ENCODE measurements at places on chromosomes 1 and 21.

- no peak for DNase-seq
Observed at GRCh38 chr1:165539908-165540307, 3.9 kb upstream of the LRRC52 start.

- DNase-seq = no peak
Observed at GRCh38 chr1:55531644-55532043, 316.5 kb upstream of the USP24 start.

GRCh38 chr1:237316352-237316751, 274.4 kb downstream of the RYR2 start:
- DNase-seq = no peak

DNA sequence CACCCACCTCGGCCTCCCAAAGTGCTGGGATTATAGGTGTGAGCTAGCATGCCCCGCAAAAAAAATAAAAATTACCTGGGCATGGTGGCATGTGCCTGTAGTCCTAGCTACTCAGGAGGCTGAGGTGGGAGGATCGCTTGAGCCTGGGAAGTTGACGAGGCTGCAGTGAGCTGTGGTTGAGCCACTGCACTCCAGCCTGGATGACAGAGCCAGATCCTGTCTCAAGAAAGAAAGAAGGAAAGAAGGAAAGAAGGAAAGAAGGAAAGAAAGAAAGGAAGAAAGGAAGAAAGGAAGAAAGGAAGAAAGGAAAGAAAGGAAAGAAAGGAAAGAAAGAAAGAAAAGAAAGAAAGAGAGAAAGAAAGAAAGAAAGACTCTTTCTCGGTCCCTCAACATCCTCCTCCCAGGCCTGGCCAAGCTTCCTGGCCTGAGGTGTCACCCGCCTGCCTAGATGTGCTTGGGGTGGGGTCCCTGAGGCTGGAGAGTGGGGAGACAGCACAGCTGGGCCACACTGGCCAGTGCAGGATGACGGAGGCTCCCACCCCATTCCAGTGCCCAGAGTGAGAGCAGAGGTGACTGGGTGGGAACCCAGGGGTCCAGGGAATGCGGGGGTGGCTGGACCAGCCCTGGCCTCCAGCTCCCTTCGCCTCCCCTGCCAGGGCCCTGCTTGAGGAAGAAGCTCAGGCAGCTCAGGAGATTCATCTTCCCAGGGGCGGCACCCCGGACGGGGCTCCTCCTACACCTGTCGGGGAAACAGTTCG, 10.2 kb upstream of the GNB1 start:
- no peak for DNase-seq

DNA sequence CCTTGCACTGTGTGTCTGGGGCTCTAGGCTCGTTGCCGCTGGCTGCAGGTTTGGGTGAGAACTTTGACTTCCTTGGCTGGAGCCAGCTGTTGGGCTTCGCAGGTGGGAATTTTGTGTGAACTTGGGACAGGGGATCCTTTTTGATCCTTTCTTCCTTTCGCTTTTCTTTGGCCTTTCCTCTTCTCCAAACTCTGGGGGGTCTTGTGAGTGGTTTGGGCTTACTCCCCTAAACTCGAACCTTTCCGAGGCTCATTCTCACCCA, 643 bp downstream of the COQ8A start:
- no peak for DNase-seq

- DNase-seq = no peak
Observed at GRCh38 chr21:33063907-33064622, 5.9 kb upstream of the OLIG1 start.

DNA sequence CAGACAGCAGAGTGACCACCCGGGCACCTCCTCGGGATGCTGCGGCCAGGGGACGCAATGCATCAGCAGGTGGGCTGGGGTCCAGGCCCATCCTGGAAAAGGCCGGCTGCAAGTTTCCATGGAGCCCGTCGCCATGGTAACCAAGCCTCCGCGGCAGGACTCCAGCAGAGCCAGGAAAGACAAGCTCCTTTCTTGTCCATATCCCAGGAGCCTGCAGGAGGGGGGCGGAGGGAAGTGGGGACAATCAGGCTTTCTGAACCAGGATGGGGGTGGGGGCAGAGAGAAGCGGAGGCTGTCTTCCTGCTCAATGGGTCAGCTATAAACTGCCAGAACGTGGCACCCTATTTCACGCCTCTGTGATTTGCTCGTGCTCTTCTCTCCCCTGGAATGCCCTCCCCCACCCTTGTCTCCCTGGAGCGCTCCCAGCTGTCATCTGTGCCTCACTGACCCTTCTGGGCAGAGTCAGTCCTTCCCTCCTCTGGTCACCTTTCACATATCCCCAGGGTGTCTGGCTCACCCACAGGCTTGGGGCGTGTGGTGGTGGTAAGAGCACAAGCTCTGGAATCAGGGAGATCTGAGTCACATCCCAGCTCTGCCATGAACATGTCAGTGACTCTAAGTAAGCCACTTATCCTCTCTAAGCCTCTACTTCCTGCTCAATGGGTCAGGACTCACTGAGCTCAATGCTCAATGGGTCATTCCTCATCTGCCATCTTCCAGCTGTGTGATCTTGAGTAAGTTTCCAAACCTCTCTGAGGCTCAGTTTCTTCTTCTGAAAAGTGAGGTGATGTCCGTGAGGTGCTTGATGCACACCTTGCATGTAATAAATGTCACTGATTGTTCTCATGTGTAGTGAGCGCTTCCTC, 58.9 kb upstream of the LAPTM5 start:
- DNase-seq = no peak

GRCh38 chr1:172005856-172006255, 164.6 kb downstream of the DNM3 start:
- DNase-seq = no peak

- no peak for DNase-seq
Observed at GRCh38 chr1:19427087-19427781, 58.1 kb downstream of the CAPZB start.

- DNase-seq = no peak
Observed at GRCh38 chr1:34013958-34014737, 150.3 kb downstream of the HMGB4 start.

GRCh38 chr1:155242805-155243358, 12.4 kb downstream of the ENTREP3 start:
- DNase-seq = no peak

DNA sequence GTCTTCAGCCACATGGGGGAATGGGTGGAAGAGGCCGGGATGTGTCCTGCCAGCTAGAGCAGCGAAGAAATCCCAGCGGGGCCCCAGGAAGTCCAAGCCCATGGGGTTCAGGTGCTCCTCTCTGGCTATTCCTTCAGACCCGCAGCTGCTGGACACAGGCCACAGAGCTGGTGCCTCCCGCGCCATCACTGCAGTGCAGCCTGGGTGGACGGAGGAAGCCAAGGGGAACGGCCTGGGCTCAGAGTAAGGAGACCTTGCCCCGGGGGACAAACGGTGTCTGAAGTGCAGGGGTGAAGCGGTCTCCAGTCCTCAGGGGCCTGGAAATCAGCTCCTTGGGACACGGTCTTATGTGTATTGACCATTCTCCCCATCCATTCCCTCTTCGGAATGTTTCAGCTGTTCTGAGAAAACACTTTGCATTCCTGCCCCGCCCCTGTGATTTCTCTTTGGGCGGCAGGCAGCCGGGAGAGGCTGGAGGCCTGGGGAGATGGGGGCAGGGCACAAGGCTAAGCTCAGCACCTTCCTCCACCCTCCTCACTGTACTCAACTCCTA, 18.4 kb downstream of the MTHFR start:
- DNase-seq = no peak

- DNase-seq = no peak
Observed at GRCh38 chr1:46128344-46128743, 4.1 kb downstream of the PIK3R3 start.

- DNase-seq = no peak
Observed at GRCh38 chr1:155946633-155947219, 5.3 kb downstream of the RXFP4 start.

DNA sequence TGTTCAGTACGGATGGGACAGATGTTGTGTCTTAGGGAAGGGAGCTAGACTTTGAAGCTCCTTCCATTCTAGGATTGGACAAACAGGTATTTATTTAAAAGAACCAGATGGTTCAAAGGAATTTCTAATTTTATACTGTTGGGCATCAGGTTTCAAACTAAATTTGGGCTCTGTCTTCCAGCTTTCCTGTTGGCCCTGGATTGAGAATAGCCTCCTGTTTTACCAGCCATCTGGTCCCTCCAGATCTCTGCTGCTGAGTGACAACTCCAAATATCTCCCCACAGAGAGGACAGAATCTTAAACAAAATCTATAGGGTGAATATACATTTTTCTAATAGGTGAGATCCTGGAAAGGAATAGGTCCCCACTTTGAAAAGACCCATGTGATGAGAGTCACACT, 52.5 kb upstream of the CNIH3 start:
- no peak for DNase-seq

DNA sequence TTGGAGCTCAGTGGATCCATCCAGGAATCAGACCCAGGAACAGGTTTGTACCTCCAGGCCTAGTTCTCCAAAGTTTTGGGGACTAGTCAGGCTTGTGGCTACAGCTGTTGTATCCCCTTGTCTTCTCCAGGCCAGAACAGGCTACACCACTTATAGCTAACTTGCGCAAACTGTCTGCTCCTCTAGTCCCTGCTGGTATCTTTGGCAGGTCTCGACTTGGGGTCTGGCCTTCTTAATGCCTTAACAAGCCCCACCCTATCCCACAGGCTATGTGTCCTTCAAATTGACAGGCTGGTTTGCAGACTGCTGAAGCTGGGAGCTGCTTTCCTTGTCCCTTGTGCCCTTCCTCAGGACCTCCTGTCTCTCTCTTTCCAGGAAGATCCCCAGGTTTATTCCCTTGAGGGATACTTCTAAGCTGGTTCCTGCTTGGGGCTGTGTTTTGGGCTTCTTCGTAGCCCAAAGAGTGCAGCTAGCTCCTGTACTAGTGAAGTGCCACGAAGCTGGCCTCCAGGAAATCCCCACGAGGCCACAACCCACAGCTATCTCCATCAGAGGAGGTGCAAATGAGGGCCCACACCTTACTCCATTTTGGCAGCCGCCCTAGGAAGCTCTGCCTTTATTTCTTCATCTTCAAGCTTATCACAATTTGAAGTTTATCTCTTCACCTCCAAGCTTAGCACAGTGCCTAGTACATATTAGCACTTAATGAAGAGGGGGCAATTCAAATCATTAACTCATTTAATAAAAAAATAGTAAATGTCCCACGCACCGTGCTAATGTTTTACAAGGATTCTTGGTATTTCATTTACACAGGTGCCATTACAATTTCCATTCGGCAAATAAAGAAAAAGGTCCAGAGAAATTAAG, 683 bp upstream of the DMAP1 start:
- no peak for DNase-seq

- DNase-seq = no peak
Observed at GRCh38 chr1:207156095-207156494, 52.1 kb downstream of the C4BPA start.

DNA sequence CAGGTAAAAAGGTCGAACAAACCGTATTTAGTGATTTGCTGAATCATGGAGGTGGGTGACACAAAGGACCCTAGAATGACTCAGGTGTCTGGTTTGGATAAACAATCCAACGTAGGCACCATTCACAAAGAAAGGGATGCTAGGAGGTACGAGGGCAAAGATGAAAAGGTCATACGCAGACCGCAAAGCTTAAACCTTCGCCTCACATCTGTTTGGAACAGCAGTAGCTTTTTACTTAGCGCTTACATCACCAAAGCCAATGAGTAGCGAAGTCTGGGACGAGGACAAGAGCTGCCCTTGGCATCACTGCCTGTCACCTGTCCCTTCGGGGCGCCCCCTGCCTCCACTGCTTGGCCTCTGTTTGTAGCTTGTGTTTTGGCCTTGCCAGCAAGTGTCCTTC, 350.2 kb downstream of the SMYD3 start:
- DNase-seq = no peak

- no peak for DNase-seq
Observed at GRCh38 chr1:2495026-2495425, 18.9 kb downstream of the PLCH2 start.

DNA sequence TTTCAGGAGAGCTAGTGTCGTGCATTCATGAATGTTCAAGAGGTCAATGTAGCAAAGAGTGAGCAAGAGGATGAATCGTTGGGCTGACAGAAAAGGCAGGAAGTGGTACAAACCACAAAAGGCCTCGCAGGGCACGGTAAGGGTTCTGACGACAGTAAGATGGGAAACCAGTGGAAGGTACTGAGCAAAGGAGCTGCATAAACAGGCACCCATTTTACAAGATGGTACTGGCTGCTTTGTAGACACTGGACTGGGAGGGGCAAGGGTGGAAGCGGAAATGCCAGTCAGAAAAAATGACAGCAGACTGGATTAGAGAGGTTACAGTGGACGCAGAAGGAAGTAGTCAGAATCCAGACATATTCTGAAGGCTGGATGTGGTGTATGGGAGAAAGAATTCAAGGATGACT, 123.5 kb downstream of the PTPN14 start:
- DNase-seq = peak; percentile 34

DNA sequence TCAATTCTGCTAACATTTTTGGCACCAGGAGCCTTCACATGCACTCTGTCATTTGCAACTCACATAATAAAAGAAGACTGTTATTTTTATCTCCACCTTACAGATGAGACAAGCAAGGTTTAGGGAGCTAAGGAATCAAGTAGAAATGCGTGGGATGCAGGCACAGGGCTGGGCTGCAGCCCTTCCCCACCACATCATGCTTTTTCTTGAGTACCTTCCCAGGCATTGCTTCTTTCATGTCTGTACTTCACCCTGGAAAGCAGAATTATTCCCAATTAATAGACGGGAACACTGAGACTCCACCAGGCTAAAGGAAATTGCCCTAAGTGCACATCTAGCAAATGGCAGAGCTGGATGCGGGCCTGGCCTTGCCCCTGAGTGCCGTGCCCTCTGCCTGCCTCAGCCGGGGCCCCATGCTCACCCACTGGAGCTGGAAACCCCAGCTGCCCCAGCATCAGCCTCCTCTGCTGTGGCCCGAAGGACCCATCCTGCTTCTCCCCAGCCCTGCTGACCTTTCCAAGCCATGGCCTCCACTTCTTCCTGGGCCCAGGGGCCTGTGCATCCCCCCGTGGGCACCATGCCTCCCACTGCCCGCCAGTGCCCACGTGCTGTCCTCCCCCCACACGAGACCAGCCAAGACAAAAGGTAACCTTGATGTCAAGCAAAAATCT, 257.5 kb downstream of the TOMM20 start:
- no peak for DNase-seq

Measured in stimulated activated CD8-positive, alpha-beta memory T cell treated with anti-CD3 and anti-CD28 coated beads, Interleukin-2, amount 100 ng/mL, for 1 hour (primary cell).